IPS-NIHi11 (cell line): ENCODE measurements at places on chromosomes 2 and 18.
A peak's percentile ranks its signal among the peaks of the same experiment; 100 is the strongest.

DNA sequence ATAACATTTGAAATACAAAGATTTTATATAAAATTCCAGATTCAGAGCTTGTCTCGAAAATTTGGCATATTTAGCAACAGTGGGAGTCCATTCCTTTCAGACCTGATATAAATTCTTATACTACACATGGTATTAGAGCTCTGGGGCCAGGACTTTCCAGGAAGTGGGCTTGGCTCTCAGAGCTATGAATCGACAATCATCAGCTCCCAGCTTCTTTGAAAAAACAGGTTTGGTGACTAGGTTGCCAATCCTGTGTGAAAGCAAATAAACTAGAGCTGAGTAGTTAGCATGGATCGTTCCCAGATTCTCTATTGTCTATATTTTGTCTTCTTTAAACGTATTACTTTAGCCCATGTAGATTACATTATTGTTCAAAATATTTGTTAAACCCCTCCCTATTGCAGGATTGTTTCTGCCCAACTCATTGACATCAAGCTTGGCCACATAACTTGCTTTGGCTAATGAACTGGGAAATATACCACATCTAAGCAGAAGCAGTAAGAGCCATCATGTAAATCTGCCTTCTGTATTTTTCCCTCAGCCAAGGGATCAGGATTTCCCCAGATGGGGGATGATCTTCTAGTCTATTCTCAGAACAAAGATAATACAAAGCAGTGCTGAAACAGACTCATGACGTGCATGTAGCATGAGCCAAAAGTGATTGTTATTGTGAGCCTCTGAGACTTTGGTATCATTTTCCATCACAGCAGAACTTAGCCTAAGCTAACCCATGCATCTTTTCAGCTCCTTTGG lies 105.4 kb downstream of the KCNH7 start:
- no peak for DNase-seq

- DNase-seq = no peak
Observed at GRCh38 chr2:42367835-42368234, 6.8 kb upstream of the COX7A2L start.

DNA sequence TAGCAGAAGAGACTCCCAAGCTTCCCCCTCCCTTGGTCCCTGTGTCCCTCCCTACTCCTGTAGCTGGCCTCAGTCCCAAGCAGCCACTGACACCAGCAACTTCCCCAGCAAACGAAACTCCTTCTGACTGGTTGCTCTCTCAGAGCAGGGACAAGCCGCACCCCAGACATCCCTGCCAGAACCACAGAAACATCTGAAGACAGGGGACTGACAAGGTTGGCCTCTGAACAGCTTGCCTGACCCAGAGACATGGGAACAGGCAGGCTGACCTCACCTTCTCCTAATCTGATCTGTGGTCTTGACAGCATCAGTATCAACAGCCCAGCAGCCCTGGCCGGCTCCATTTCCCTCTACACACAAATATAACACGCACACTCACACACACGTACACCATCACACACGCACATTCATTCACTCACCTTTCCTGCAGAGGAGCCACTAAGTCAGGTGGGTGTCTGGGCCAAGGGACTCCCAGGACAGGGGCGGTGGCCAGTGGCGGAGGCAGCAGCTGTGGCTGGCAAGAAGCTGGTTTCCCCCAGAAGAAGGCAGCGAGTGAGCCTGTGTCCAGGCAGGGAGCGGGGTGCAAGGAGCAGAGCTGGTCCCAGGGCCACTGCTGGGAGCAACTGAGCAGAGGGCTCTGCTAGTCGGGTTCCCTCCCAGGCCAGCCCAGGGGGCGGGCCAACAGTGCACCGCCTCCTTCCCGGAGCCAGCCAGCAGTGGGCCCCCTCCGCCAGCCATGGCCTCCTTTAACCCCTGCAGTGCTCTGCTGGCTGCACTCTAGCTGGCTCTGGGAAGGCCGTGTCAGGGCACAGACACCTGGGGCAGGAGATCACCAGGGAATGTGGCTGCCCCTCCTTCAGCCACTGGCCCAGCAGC lies 59.1 kb downstream of the TNS1 start:
- DNase-seq = peak; percentile 98

GRCh38 chr18:34321066-34321465 lies 96.4 kb upstream of the NOL4 start:
- DNase-seq = no peak

DNA sequence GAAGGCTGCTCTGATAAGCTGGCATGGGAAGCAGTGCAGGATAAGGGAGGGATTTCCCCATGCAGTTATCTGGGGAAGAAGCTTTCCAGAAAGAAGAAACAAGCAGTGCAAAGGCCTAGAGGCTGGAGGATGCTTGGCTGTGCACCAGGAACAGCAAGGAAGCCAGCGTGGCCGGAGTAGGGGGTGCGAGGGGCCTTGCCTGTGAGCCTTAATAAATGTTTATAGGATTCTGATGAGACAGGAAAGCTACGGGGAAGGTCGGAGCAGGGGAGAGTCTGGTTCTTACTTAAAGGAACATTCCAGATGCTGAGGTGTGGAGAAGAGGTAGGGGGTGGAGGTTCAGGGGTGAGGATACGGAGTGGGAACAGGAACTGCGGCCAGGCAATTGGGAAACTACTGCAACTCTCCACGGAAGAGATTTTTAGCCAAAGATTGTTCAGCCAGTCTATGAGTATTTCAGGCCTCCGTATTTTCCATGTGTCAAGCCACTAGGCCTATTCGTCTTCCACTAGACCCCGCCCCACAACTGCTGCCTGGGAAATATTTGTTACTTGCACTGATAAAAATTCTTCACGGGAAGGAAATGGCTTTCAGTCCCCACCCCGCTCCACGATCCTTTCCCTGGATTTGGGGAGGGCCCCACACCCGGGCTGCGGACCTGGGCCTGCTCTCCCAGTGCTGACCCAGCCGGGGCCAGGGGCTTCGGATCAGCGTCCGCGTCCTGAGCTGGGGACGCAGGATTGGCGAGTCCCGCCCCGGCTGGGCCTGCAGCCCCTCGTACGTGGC lies 516 bp downstream of the EIF2AK2 start:
- peak; percentile 21 for DNase-seq

DNA sequence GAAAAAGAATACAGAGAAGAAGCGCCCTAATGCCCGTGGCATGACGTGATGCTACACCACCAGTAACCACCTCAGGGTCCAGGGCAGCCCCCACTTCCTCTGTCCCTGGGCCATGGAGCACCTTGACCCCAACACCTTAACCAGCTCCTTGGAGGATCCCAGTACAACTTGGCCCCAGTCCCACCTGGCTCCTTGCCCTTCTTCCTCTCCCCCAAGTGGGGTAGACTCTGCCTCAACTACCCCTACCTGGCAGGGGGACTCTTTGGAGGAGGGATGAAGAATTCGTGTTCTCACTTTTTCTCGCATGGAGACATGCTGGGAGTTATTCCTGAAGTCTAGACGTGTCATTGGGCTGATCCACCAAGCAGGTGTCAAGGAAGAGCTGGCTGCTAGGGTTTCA lies 18.9 kb downstream of the TRABD2A start:
- DNase-seq = no peak
